Mesenchymal stem cell (in vitro differentiated cells and primary cell): ENCODE measurements at places on chromosomes 1 and 21.
A peak's percentile ranks its signal among the peaks of the same experiment; 100 is the strongest.

- DNase-seq: peak; percentile 95
Measured at GRCh38 chr1:150552128-150552910, 3.1 kb downstream of the ADAMTSL4 start.

- peak; percentile 74 for DNase-seq
Measured at GRCh38 chr1:85580872-85581801, 576 bp downstream of the CCN1 start.

DNA sequence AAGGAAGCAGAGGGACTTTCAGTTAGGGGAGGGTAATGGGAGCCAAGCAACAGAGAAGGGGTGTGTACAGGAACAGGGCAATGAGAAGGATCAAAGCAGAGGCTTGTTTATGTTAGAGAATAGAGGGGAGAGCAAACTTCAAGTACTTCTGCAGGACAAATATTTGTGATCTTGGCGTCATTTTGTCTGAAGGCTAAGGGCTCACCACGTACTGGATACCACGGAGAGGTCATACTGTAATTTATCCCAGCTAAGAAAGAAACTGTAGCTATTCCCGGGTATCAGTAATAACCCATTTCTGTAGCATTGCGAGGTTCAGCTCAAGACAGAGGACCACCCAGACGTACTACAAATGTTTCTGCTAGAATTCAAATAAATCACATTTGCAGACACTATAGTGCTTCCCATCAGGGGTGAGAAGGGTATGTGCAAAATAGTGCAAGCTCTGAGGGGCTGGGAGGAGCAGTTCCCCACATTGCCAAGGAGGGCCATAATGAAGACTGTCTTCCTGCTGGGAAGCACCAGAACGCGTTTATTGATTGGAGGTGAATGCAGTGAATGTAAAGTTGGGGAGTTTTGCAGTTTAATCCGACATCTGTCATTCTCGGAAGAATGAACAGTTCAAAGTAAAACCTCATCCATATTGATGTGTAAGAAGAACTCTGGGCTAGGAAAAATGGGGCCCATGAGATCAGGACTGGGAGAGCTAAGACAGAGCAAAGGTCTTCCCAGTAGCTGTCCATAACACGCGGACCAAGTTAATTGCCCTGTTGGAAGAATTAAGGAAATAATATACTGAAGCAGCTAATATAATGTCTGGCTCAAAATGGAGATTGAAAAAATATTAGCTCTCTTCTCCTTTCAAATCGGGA is 136.9 kb downstream of the RWDD3 start:
- DNase-seq: no peak

DNA sequence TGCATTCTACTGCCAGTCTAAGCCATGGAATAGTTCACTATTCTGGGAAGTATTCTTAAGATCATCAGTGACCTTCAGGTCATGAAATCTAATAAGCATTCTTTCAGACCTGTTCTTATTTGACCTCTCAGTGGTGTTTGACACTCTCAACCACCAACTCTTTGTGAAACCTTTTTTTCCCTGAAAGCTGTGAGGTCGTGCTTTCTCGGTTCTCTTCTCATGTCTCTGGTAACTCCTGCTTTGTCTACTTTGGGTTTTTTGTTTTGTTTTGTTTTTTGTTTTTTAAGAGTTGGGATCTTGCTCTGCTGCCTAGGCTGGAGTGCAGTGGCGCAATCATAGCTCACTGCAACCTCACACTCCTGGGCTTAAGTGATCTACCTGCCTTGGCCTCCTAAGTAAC is 56.3 kb downstream of the POU2F1 start:
- no peak for DNase-seq

- DNase-seq: no peak
Measured at GRCh38 chr1:234950598-234950997, 178.0 kb downstream of the TOMM20 start.

DNA sequence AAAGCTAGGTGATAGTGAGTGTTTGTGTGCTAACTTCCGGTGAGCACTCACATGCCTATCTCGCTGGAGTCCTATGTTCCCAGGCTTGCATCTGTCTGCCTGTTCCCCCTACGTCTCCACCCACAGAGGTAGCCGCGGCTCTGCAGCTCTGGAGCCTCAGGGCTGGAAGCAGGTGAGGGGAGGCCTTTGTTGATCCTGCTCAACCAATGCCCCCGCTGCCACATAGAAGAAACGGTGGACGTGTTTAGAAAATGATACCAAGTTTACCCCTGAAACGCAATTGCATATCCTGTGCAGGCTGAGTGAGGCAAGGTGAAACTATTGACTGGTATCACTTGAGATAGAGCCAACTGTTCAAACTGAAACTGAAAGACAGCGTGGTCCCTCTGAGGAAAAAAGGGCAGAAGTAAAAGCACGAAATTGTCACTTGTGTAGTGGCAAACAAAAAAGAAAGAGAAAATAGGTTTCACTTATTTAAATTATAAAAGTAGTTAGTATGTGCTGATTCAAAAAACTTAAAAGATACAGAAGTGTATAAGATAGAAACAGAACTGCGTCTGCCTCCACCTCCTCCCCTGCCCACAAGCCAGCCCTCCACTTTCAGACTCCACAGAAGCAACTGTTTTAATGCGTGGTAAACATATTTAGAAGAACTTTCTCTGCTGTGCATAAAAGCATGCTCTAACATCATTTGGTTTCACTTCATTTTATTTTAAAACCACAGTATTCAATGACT is 38.6 kb upstream of the ETS2 start:
- DNase-seq: peak; percentile 51

GRCh38 chr1:163477276-163477830 is 155.6 kb downstream of the NUF2 start:
- DNase-seq: no peak

DNA sequence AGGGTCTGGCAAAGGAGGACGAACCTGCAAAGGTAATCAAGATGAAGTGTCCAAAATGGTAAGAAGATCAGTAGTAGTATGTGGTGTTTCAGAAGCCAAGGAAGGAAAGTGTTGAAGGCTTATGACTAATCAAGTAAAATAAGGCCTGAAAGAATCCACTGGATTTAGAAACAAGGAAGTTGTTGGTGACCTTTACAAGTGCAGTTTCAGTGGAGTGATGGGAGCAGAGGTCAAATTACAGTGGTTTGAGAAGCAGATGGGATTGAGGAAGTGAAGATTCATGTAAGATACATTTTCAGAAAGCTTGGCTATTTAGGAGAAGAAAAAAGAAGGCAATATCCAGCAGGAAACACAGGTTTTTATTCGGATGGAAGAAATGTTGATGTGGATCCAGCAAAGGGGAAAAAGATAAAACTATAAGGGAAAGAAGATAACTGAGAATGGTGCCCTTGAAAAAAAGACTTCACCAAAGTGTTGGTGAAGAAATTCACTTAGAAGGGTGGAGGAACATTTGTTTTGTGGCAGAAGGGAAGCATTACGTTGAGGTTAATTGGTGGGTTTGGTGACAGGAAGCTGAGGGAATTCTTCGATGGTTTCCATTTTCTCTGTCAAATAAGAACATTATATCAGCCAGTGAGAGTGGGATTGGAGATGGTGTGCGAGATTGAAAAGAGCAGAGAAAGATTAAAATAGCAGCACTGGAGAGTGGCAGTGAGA is 2.1 kb downstream of the ARMH1 start:
- peak; percentile 85 for DNase-seq

- DNase-seq: no peak
Measured at GRCh38 chr1:81978945-81979344, 178.2 kb downstream of the ADGRL2 start.

DNA sequence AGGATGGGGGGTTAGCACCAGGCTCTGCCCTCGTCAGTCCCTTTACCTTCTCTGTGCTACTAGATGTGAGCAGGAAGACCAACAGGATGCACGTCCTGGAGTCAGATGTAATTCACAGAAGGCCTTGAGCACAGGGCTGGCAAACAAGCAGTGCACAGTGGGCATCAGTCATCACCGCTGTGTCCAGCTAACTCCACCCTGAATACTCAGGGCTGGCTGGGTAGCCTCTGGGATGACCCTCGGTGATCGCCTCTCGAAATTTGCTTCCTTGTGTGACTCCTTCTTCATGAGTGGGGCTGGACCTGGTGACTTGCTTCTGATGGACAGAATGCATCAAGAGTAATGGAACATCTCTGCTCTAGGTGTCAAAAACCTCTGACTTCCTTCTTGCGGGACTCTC is 92.2 kb upstream of the TMPRSS2 start:
- DNase-seq: no peak

DNA sequence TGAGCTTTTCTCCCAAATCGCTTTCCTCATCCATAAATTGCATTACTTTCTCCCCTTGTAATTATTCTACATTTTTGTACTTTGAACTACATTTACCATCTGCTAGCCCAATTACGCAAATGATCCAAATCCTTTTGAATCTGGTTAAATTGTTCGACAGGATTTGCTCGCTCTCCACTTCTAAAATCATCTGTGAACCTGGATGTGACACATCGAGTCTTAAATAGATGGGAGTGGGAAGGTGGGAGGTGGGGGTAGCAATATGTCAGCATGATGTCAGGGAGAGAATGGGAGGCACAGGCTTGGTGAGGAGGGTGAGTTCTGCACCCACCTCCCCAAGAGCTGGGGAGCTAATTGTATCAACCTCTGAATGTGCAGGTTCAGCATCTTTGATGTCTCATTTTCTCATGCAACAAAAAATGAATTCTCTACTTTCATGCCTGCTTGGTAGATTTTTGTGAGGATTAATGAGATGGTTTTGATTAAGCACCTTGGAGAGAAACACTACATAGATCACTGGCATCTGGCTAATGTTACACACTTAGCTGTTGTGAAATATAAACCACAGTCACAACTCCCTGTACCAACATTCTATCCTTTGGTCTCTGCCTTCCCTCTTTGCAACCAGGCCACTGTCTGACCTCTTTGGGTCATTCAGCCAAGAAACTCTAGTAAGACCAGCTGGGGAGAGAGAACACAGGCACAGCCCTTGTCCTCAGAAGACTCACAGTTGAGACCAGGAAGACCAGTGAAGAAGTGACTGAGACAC is 165.1 kb downstream of the DAB1 start:
- no peak for DNase-seq

DNA sequence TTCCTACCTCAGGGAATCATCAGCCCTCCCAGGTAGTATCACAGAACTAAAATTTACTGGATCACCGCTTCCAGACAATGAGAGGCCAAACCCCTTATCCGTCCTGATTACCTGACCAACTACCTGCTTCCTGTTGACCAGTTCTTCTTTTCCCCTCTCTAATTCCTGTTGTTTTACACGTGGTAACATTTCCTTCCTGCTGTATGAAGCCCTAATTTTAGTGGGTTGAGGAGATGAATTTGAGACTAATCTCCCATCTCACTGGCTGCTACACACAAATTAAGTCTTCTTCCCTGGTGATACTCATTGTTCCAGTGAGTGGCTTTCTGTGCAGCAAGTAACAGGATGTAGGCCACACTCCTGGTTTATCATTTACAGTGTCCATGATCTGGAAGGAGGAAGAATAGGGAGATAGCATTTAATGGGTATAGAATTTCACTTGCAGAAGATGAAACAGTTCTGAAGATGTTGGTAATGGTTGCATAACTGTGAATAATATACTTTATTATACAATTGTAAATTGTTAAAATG is 2112.9 kb downstream of the NCAM2 start:
- DNase-seq: no peak

GRCh38 chr1:246566813-246567645 is 773 bp downstream of the CNST start:
- peak; percentile 89 for DNase-seq

DNA sequence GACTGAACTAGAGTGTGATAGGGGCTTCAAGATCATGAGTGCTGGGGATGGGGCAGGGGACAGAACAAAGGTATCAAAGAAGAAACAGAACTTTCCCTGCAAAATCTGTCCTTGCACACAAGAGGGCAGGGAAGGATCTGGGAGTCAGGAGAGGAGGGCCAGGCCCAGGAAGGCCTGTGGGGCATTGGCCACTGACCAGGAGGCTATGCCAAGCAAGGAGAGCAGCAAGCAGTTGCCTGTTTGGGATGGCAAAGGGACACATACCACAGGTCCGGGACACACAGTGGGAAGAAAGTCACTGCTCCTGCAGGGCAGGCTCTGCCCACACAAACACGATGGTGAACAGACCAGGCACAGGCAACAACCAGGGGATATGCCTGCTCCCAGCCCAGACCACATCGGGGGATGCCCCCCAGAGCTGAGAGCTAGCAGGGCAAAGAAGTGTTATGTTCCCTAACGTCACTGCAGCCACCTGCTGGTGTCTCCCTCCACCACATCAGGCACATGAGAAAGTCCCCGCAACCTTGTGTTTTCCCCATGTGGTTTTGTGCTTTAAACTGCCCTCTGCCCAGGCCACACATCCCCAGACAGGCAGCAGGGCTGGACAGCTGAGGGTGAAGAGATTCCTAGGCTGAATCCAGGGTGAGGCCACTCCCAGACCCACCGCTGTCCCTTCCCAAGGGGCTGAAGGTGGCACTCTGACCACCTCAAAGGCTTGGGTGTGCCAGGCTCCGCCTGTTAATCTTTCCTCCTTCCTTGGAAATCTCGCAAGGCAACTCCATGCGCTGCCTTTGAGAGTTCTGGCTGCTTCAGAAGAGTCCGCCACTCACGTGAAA is 53.6 kb downstream of the KIF21B start:
- DNase-seq: no peak

GRCh38 chr1:119467219-119467618 is 39.8 kb upstream of the HSD3B1 start:
- DNase-seq: no peak

DNA sequence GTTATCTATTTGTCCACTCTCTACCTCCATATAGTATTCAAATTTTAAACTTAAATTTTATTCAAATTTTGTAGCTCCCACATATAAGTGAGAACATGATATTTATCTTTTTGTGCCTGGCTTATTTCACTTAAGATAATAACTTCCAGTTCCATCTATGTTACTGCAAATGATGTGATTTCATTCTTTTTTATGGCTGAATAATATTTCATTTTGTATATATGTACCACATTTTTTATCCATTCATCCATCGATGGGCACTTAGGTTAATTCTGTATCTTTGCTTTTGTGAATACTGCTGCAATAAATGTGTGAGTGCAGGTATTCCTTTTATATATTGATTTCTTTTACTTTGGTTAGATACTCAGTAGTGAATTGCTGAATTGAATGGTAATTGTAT is 2.1 kb downstream of the DNAH14 start:
- DNase-seq: no peak

GRCh38 chr1:118947003-118947765 is 41.0 kb downstream of the TBX15 start:
- DNase-seq: no peak

DNA sequence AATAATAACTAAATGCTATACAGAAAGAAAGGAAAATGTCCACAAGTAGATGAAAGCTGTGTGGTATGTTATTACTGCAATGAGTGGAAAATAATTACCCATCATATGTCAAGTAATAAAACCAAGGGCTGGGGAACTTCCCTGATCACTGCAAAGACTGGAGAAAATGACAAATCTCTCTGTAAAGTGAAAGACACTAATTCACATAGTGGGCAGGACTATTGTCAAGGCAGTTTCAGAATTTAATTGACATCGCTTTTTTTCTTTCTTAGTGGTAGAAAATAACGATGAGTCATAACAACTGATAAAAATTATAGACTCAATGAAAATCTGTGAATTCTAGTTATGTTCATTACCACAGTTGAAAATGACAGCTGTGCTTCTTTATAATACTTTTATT is 153.7 kb upstream of the ST6GALNAC5 start:
- DNase-seq: no peak
